Stimulated activated CD8-positive, alpha-beta memory T cell treated with anti-CD3 and anti-CD28 coated beads, Interleukin-7, amount 100 ng/mL, for 1 hour (primary cell): ENCODE measurements at places on chromosomes 4 and X.

GRCh38 chr4:143701365-143701764 lies 890 bp upstream of the FREM3 start:
- DNase-seq, result no peak

- no peak for DNase-seq
These were observed 67.6 kb downstream of the PDGFRA start for GRCh38 chr4:54296548-54297203.

DNA sequence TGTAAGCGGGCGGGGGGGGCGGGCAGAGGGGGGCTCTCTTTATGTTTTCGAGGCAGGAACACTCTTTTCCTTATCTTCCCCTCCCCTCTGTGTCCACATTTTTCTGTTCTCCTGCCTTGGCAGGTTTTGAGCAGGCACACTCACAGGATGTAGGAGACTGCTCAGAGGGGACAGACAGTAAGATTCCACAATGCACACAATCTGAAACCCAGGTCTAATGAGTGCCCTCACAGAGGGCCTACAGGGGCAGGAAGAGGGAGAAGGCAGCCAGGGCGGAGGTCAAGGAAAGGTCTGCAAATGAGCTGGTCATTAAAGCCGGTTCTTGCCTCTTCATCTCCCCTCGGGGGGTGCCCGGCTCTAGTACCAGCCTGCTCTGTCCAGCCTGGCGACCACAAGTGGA lies 106.1 kb upstream of the ATP6AP2 start:
- no peak for DNase-seq

GRCh38 chr4:10116569-10117358 lies at the start of gene WDR1:
Gene WDR1 (minus strand): TSS chr4:10116799. CDS start chr4:10116666, 133 bp downstream.
- DNase-seq, result peak; percentile 96

DNA sequence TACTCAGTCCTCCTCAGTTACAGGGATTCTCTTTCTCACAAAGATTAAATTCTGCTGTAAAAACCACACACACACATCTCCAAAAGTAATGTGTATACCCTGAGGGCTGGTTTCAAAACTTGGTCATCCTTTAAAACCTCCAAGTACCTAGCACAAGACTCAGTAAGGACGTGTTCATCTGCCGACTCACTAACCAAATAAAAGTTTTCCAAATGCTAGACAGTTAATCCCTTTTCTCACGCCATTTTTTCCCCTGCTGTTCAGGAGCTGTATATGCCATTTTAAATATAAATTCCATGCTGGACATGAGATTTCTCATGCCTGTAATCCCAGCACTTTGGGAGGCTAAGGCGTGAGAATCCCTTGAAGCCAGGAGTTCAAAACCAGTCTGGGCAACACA lies 3.9 kb upstream of the SAT1 start:
- no peak for DNase-seq

DNA sequence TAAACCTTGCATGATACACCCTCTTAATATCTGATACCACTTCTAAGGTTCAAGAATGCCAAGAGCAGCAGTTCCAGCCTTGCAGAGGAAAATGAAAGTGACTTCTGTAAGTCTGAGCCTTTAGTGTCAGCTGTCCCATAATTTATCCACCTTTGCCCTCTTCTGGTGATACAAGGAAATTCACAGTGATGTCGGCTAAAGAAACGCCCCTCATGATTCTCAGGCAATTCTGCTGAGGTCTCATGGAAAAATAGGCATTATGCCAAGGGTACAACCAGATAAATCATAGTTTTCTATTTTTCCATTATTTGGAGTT lies 172.2 kb upstream of the CXCL13 start:
- DNase-seq, result no peak
